Stimulated activated CD4-positive, alpha-beta T cell treated with anti-CD3 and anti-CD28 coated beads, Interleukin-12 subunit alpha, Interleukin-12 subunit beta, amount 100 ng/mL, for 48 hours (primary cell): ENCODE measurements at places on chromosomes 2 and 18.

DNA sequence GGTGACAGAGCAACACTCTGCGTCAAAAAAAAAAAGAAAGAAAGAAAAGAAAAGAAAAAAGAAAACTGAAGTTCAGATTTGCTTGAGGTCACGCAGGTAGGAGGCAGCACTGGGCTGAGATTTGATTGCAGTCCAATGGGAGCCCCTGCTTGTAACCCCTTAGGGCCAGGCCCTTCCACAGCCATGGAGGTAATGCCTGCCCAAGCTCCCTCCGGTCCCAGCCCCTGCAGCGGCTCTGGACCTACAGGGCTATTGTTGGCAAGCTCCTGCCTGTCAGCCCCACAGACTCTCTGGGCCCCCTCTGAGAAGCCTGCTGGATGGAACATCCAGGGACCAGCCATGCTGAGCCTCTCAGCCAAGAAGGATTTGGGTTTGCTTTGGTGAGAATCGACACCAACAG lies 12.2 kb downstream of the ZFP36L2 start:
- no peak for DNase-seq

GRCh38 chr2:206798000-206798399 lies 32.6 kb downstream of the FASTKD2 start:
- no peak for DNase-seq

GRCh38 chr2:42191285-42192009 lies 22.3 kb downstream of the EML4 start:
- no peak for DNase-seq

DNA sequence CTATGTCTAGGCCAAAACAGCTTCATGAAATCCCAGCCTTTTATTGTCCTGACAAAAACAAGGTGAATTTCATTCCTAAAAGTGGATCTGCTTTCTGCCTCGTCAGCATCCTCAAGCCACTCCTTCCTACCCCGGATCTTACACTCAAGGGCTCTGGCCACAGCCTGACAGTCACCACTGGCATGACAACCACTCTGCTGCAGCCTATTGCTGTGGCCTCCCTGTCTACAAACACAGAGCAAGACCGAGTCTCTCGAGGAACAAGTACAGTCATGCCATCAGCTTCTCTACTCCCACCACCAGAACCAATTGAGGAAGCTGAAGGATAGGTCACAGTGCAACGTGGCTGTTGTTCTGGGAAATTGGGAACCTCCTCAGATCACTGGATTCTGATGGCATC lies 106.1 kb downstream of the ICA1L start:
- DNase-seq, result no peak

GRCh38 chr18:44795241-44795640 lies 114.6 kb downstream of the SETBP1 start:
- DNase-seq, result no peak

GRCh38 chr2:7825591-7826312 lies 856.1 kb upstream of the ID2 start:
- peak; percentile 58 for DNase-seq

DNA sequence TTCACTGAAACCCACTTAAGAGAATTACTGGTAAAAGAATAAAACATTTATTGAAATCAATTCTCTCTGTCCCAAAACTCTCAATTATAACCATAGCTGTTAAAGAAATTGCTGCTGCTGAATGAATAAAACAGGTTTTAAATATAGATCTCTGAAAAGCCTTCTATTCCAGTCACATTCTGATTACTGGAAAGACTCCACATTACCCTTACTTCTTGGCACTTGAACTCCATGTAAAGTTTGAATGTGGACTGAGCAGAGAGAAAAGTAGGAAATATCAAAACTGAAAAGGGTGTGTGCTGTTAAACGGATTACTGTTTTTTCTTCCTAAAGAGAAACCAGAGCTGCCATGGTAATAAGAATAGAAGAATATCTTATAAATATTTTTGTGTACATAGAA lies 655.3 kb upstream of the SETBP1 start:
- DNase-seq, result no peak

GRCh38 chr2:216216951-216217903 lies 108.1 kb downstream of the XRCC5 start:
- no peak for DNase-seq

DNA sequence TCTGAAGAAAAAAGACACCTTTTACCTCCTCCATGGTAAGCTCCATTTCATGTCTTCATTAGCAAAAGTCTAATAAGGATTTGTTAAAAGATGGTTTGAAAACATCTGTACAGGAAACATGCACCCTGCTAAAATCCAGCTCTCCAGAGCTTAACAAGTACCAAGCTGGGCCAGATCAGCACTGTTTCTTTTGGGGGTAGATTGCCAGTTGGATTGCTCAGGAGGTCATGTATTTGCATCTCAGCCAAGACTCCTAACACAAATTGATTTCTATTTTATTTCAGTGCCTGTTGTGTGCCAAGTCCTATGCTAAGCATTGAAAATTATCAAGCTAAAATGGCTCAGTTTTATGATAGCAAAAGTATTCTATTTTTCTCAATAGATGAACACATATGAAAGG lies 3.4 kb upstream of the TMEM182 start:
- no peak for DNase-seq

DNA sequence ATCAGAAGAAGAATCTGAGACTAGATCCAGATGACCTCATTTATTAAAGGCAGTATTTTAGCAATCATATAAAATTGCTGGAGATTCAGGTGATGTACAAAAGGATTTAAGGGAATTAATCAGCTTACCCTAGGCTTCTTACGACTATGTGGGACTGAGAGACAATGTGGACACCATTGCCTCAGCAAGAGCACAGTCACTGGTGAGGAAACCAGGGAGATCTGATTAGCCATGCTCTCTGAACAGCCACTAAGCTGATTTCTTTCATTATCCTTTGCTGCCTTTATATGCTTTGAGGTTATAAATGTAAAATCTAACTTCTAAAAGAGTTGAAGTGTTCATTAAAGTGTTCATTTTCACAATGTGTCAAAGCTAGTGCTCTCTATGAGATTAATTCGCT lies 22.7 kb upstream of the GULP1 start:
- no peak for DNase-seq

GRCh38 chr2:118638453-118638852 lies 209.0 kb downstream of the EN1 start:
- DNase-seq, result no peak

DNA sequence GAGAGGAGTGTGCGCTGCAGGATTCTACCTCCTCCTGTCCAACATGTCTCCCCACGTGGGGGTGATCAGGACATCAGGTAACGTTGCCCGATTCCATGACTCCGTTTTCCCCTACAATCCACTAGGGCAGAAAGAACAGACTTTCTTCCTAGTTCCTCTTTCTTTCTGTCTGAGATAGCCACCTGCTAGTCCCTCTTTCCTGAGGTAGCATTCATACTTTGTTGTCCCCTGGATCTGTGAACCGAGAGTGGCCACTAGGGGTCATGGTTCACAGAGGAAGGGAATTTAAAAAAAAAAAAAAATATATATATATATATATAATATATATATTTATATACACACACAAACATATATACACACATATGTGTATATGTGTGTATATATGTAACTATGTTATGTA lies 210.0 kb upstream of the ZNF521 start:
- no peak for DNase-seq

- no peak for DNase-seq
Measured at GRCh38 chr2:235194351-235194750, 242.5 kb downstream of the SH3BP4 start.

DNA sequence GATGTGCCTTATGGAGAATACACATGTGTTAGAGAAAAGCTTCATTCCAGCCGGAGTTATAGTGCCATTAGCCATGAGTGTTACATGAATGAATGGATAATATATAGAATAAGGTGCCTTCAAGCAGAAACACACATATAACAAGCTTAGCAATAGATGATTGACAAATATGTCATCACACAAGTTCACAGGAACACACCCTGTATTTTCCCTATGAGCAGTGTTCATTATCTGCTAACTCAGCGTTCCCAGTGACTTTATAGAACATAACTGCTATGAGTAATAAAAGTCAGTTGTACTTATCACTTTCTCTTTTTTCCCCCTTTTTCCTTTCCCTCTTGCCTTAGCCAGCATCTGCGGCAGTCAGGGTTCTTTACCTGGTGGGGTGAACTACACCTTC lies 65.1 kb downstream of the TIMM21 start:
- no peak for DNase-seq

GRCh38 chr2:65608916-65609315 lies 176.5 kb upstream of the SPRED2 start:
- no peak for DNase-seq

DNA sequence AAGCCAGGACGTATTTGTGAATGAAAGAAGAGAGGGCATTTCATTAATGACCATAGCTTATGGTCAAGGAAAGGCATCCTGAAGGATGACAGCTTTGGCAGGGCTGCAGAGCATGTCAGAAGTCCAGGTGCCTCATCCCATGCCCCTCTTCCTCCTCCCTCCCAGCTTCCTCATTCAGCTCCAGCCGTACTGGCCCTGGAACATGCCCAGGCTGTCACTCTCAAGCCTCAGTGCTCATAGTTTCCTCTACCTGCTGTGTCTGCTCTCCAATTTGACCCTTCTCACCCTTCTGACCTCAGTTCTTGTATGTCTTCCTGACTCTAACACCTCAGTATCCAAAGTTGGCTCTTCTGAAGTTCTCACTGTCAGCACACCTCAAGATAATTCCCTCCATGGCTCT lies 695.8 kb upstream of the HS6ST1 start:
- DNase-seq, result no peak

GRCh38 chr2:20110383-20110782 lies 59.0 kb upstream of the LAPTM4A start:
- DNase-seq, result no peak

DNA sequence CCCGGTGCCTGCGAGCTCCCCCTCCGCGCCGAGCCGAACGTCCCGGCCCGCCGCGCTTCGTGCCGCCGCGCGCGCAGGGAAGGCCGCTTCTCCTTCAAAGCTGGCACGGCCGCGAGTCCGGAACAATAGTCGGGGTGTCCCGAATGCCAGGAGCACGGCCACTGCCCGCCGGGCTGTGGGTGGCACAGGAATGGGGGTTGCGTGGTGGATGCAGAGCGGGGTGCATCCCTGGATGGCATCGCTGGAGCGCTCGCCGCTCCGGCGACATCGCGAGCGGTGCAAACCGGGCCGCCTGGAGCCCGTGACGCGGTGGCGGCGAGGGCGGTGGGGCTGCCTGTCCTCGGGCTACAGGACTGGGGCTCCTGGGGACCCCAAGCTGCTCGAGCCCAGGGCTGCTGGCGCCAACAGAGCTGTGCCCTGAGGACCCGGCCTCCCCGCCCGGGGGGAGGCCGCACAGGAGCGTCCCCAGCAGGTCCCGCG lies 1.1 kb upstream of the SATB2 start:
- no peak for DNase-seq

DNA sequence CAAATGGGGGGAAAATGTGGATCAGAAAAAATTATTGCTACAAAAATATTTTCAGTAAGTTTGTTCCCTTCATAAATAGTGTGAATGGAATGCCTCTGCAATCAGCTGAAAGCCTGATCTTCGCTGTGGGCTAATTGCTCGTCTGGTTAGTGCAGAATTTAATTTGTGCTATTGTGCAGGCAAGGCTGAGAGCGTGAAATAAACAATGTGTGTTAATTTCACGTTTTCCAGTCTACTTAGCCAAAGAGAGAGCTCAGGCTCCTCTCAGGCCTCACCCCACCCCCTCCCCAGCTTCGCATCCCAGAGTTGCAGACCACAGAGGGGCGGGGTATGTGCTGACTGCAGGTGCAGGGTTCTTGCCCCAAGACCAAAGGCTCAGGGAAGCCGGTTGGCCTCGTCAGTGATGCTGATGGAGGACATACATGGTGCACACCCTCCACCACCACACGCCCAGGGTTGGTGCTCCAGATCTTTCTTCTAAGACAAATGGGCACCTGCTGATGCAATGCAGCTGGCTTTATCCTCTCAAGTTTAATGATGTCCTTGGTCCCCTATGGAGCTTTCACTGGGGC lies 302.6 kb upstream of the SLC14A2 start:
- no peak for DNase-seq

DNA sequence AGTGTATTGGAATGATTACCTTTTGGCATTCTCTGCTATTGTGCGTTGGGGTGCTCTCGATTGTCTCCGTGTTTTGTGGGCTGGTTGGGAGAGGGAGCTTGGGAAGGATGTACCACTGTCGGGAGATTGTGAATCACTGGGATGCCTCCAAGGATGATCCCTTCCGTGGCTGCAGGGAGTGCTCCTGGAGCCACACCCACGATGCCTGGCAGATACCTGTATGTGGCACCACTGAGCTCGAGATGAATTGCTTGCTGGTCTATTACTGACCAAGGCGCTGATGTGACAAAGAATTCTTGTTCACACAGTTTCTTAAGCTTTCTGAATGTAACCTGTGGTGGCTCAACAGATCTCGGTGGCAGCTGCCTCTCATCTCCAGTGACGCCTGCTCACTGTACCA lies 159.7 kb upstream of the LHCGR start:
- DNase-seq, result no peak

GRCh38 chr2:134839649-134840048 lies 1.2 kb downstream of the ACMSD start:
- no peak for DNase-seq

GRCh38 chr2:27212626-27213471 lies 781 bp upstream of the SLC5A6 start:
- DNase-seq, result peak; percentile 30

DNA sequence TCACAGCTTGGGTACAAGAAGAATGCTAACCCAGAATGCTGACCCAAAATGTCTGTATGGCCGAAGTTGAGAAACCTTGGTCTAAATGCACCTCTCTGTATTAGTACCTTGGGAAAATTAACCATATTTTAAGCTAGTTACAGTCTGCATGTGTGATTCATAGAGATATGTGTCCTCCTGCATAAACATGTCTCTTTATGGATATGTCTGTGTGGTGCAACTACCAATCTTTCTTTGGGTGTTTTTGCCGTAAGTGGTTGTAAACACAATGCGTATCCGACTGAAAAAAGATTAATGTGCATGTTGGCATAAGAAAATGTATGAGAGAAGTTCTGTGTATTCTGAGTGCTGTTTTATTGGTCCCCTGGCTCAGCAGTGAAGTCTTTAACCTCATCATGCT lies 54.2 kb upstream of the GAREM2 start:
- DNase-seq, result no peak

GRCh38 chr2:179561702-179562101 lies 297.1 kb upstream of the SESTD1 start:
- DNase-seq, result no peak

- DNase-seq, result no peak
Measured at GRCh38 chr18:59328683-59329082, 10.2 kb upstream of the CPLX4 start.

DNA sequence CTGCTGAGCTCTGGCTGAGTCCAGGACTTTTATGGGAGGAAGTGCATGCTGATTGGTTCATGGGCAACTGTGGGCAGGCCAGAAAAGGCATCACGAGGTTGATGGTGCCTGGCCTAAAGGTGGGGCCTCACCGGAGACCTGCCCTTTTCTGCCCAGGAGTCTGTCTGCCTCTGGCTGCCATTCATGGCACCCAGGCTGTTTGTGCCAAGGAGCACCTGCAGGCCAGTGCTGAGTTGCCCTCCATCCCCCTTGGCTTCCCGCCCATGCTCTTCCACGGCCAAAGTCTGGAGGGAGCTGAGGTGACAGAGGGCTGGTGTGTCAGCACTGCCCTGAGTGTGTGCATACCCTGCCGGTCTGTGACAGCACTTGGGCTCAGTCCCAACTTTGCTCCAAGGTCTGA lies 123.2 kb downstream of the PTH2R start:
- DNase-seq, result no peak

- no peak for DNase-seq
Measured at GRCh38 chr18:45653090-45653489, 37.8 kb downstream of the SLC14A2 start.
